ENCODE measurements at places on chromosomes 6 and 20. TPM values are rescaled to one million over a fixed set of nuclear protein-coding genes. Genes with fewer than 3 reads are reported as not detected.

PPP1R16B gene
- total RNA-seq: 166 TPM

DSP gene
- total RNA-seq: 42.4 TPM

EPB41L1 gene
- 22.4 TPM for total RNA-seq

PACRG gene
- under 0.01 TPM for total RNA-seq

PNPLA1 gene
- total RNA-seq: not detected

IL17A gene
- total RNA-seq: not detected

MCCD1 gene
- total RNA-seq: not detected

UNC5CL gene
- total RNA-seq: under 0.01 TPM

SYCP2L gene
- total RNA-seq: not detected

SLC13A3 gene
- total RNA-seq: under 0.01 TPM

OTOR gene
- not detected for total RNA-seq

KCNK15 gene
- not detected for total RNA-seq

RPS6KA2 gene
- 122 TPM for total RNA-seq

AAR2 gene
- total RNA-seq: 20.0 TPM

SPTLC3 gene
- 0.63 TPM for total RNA-seq

SDC4 gene
- total RNA-seq: 55.6 TPM

All from dermis microvascular lymphatic vessel endothelial cell (primary cell).